ENCODE measurements at places on chromosomes 3 and 15. TPM values are rescaled to one million over a fixed set of nuclear protein-coding genes. Genes with fewer than 3 reads are reported as not detected.

The TMED3 gene
- total RNA-seq, result 15.9 TPM

The SLC28A1 gene
- total RNA-seq, result 2.0 TPM

The PML gene
- total RNA-seq, result 19.4 TPM

The MYLK gene
- total RNA-seq, result 11.6 TPM

The PLA2G4D gene
- not detected for total RNA-seq

The PPP1R14D gene
- total RNA-seq, result not detected

The PLOD2 gene
- total RNA-seq, result 16.0 TPM

The SCAPER gene
- 39.5 TPM for total RNA-seq

The LRRN1 gene
- total RNA-seq, result 0.07 TPM

The LRRC34 gene
- 0.87 TPM for total RNA-seq

The MME gene
- total RNA-seq, result 5.2 TPM

The NOX5 gene
- total RNA-seq, result 0.30 TPM

The PAQR5 gene
- 0.77 TPM for total RNA-seq

The ECE2 gene
- not detected for total RNA-seq

The ITIH3 gene
- 0.51 TPM for total RNA-seq

The MYO5A gene
- total RNA-seq, result 9.4 TPM

The ZBTB20 gene
- 99.7 TPM for total RNA-seq

The FRMD4B gene
- total RNA-seq, result 20.2 TPM

The C15orf62 gene
- total RNA-seq, result not detected

The NPAP1 gene
- not detected for total RNA-seq

The OR5K2 gene
- total RNA-seq, result not detected

The TGM4 gene
- not detected for total RNA-seq

The AGBL1 gene
- total RNA-seq, result not detected

The SLC35G2 gene
- total RNA-seq, result 2.7 TPM

Measured in heart right ventricle (tissue), 16 donors.